Natural killer cell (primary cell): ENCODE measurements at places on chromosomes 12 and 14.

- no peak overlapping the region for H3K4me3 ChIP-seq
- no peaks in the 10 kb centered on the region for H3K27me3 ChIP-seq
- no peak overlapping the region for H3K27ac ChIP-seq
- no peak for DNase-seq
Observed at GRCh38 chr12:38269897-38270296, 46.7 kb upstream of the ALG10B start.

DNA sequence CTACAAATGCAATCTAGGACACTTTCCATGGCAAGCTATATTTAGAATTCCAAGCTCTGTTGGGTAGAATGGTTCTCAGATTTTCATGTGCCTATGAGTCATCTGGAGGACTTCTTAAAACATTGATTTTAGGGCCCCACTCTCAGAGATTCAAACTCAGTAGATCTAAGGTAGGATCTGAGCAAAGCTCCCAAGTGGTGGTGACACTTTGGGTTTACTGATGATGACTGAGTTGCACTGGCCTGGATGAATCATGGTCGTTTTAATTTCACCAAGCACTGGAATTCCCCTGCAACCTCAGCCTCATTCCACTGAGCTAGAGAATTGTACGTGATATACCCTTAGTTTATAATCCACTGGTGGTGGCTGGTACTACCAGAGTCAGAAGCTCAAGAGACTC is 86.5 kb downstream of the PPM1H start:
- H3K27ac ChIP-seq = no peak overlapping the region
- no peaks in the 10 kb centered on the region for H3K27me3 ChIP-seq
- H3K4me3 ChIP-seq = no peak overlapping the region
- no peak for DNase-seq
- H3K4me1 ChIP-seq = no peaks in the 10 kb centered on the region

DNA sequence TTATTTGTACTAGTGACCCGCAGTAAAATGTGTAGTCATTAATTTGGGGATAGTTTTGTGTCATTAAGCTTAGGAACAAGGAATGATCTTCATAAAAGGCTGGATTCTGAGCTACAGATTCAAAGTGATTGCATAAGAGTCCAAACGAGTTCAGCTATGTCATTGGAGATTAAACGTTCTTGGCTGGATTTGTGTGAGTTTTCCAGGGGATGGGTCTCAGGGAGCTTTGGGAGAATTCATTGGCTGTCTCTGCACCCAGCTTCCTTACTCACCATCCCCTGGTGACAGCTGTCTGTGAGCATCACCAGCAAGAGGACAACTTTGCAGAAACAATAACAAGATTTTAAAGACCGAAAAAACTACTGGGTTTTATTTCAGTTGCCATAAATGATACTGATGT is 130.4 kb downstream of the DAAM1 start:
- no peak overlapping the region for H3K4me3 ChIP-seq
- no peaks in the 10 kb centered on the region for H3K4me1 ChIP-seq
- DNase-seq = no peak
- no peaks in the 10 kb centered on the region for H3K36me3 ChIP-seq
- no peak overlapping the region for H3K27ac ChIP-seq

- H3K4me1 ChIP-seq = no peaks in the 10 kb centered on the region
- no peak overlapping the region for H3K4me3 ChIP-seq
- no peaks in the 10 kb centered on the region for H3K27me3 ChIP-seq
- no peak overlapping the region for H3K27ac ChIP-seq
Observed at GRCh38 chr14:74913986-74914573, 9.0 kb downstream of the RPS6KL1 start.

DNA sequence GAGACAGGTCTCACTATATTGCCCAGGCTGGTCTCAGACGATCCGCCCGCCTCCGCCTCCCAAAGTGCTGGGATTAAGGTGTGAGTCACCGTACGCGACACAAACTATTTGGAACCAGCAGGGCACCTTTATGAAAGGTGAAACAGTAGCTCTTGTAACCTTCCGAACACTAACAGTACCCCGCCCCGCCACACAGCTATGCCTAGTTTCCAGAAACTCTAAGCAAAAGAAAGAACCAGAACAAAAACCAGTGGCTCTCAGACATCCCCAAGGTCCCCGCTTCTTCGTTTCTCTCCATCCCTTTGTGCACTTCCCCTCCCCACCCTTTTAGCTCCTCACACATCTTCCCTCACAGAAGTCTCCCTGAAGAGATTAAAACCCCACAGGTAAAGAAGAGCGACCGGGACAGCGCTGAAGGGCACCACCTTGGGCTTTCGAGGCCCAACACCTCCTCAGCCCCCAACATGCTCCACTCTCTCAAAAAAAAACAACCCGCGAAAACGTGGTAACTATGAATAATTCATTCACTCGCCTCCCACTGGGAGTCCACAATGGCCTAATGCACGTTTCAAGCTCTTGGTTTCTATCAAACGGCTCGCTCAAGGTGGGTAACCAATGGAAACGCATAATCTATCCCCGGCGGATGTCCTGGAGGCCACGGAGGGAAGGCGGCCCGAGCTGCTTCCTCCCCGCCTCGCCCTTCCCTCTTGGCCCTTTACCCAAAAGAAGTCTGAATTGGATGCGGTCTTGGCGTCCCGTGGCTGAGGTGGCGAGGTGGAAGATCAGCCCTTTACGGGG is 877 bp downstream of the BAG5 start:
- peaks cover 22% of the 10 kb centered on the region for H3K36me3 ChIP-seq
- H3K4me1 ChIP-seq = peaks cover 25% of the 10 kb centered on the region
- no peaks in the 10 kb centered on the region for H3K27me3 ChIP-seq
- no peak for DNase-seq
- H3K27ac ChIP-seq = peak overlapping the region; percentile 77

- no peaks in the 10 kb centered on the region for H3K27me3 ChIP-seq
- no peak for DNase-seq
- H3K4me1 ChIP-seq = no peaks in the 10 kb centered on the region
- H3K27ac ChIP-seq = no peak overlapping the region
- no peak overlapping the region for H3K4me3 ChIP-seq
Observed at GRCh38 chr12:19884021-19884492, 444.8 kb downstream of the AEBP2 start.

DNA sequence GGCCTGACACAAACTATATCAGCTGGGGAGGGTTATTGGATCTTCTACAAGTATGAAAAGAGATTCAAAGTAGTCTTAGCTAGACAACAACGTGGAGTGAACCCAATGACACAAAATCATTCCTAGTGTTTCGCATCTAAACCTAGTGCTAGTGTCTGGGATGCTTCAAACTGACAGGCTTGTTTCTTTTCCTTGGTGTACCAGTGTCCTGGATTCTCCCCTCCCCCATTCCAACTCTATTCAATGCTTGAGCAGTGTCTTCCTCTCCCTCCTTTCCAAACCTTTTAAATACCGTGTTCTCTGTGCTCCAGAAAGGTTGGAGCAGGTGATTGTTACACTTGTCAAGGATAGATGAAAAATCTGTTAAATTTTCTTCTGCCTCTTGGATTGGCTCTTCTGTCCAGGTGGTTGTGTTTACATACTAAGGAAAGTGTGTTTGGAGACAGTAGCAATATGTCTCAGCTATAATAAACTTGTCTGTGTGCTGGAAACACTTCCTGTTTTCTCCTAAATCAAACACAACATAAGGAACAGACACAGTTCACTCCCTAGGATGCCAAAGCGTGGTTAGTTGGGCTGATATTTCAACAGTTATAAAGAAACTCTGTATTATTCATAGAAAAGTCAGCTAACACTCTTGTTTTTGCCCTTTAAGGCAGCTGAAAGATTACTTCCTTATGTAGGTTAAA is 14.4 kb upstream of the GUCY2C start:
- no peaks in the 10 kb centered on the region for H3K36me3 ChIP-seq
- DNase-seq = no peak
- H3K4me3 ChIP-seq = no peak overlapping the region
- no peak overlapping the region for H3K27ac ChIP-seq
- no peaks in the 10 kb centered on the region for H3K4me1 ChIP-seq

GRCh38 chr12:119911182-119911581 is 34.1 kb upstream of the CIT start:
- no peaks in the 10 kb centered on the region for H3K36me3 ChIP-seq
- no peak for DNase-seq
- H3K4me3 ChIP-seq = no peak overlapping the region
- peaks cover 2% of the 10 kb centered on the region for H3K27me3 ChIP-seq
- no peaks in the 10 kb centered on the region for H3K4me1 ChIP-seq

DNA sequence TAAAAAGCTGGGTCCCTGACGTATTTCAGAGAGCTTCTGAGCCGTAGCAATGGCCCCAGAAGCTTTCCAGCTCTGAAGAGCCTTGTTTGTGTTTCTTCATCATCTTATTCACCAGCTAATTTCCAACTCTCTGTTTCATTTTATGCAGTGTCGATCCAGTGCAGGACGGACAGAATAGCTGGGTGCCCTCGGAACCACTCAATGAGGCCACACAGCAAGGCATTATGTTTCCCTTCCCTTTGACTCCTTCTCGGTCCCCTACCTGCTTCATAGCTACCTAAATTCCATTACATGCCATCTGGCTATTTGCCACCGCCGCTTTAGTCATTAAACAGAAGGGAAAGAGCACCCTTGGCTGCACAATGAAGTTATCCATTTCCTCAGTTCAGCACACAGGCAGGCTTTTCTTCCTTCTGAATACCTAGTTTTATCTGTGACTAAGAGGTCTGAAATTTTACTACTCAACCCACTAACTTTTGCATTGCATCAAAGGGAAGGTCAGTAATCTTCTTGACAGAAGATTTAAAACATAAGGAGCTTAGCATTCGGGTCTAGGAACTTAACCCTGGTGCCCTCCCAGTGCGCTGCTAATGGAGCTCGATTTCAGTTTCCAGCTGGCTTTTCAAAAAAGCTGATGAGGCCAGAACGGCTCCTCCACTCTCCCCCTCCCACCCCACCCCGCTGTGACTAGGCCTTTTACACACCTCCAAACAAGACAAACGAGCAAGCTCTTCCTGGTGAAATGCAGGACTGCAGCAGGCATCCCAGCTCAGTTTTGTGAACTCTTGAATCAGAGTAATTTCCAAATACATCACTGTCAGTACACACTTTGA is 176.8 kb downstream of the GXYLT1 start:
- H3K4me3 ChIP-seq = no peak overlapping the region
- no peaks in the 10 kb centered on the region for H3K4me1 ChIP-seq
- no peaks in the 10 kb centered on the region for H3K27me3 ChIP-seq
- H3K27ac ChIP-seq = no peak overlapping the region
- DNase-seq = no peak

DNA sequence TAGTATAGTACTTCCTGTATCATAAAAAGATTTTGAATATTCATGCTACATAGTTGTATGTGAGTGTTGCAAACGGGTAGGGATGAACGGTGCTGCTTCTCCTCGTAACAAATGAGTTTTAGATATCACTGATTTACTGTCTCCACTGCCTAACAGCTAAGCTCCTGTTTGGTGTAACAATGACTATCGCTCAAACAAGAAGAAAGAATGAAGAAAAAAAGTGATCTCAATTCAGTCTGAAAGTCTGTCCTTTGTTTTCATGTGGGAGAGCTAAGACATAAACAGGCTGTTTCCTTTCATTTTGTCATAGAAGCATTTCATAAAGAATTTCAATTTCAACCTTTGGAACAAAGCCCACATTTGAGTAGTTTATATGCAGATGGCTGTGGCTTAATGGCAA is 26.1 kb upstream of the RTRAF start:
- H3K4me1 ChIP-seq = no peaks in the 10 kb centered on the region
- DNase-seq = no peak
- peaks cover 54% of the 10 kb centered on the region for H3K36me3 ChIP-seq
- H3K27me3 ChIP-seq = no peaks in the 10 kb centered on the region
- H3K27ac ChIP-seq = peak overlapping the region; percentile 35
